HTR-8/SVneo (cell line): ENCODE measurements at places on chromosomes 5 and 9.

- DNase-seq, result no peak
These were observed 48.1 kb downstream of the FNBP1 start for GRCh38 chr9:129994882-129995281.

DNA sequence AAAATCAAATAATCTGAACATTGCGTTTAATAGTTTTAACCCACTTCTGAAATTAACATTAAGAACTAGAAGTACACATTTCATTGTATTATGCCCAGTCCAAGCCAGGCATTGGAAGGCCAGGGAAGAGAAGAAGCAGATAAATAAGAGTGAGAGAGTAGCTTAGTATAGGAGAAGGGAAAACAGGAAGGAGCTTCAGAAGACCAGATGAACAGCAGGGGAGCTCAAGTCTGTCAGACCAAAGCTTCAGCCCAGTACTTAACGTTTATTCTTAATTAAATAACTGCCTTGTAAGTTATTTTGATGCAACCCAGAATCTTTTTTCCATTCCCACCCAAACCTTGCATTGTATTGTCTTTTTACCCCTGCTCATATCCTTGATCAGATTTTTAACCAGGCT is 11.5 kb upstream of the FAM120AOS start:
- no peak for DNase-seq

GRCh38 chr9:130328349-130328801 is 62.8 kb downstream of the HMCN2 start:
- DNase-seq, result no peak

DNA sequence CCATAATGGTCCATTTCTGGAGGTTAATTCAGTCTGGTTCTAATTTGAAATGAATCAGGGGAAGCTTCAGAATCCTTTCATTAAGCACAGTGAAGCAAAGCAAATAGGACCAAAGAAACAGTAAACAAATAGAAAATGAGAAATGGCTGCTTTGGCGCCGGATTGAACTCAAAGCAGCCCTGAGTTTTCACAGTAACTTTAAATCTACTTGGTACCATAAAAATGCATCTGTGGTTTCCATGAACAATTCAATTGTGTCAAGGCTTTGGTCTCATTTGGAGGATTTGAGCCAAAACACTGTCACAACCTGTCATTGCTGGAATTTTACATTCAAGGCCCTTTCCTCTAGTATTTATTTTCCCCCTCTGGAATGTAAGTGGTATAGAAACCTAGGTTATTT is 25.9 kb upstream of the DAPK1 start:
- no peak for DNase-seq

- DNase-seq, result no peak
These were observed 189.9 kb downstream of the ACER2 start for GRCh38 chr9:19598722-19599121.

GRCh38 chr9:107351382-107352045 is 68.4 kb downstream of the RAD23B start:
- DNase-seq, result no peak

DNA sequence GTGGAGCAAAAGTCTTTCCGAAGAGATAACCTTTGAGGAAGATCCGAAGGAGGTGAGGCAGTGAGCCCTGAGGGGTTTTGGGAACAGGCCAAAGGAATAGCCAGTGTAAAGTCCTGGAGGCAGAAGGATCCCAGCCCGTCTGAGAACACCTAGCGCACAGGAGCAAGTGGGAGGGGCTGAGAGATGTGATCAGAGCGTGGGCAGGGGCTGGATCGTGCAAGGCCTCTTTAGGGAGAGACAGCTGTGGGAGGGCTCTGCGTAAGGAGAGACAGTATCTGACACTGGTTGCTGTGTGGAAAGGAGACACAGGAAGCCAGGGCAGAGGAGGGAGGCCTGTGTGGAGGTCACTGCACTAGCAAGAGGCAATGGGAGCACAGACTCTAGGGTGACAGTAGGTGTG is 68.2 kb downstream of the BARX1 start:
- no peak for DNase-seq

DNA sequence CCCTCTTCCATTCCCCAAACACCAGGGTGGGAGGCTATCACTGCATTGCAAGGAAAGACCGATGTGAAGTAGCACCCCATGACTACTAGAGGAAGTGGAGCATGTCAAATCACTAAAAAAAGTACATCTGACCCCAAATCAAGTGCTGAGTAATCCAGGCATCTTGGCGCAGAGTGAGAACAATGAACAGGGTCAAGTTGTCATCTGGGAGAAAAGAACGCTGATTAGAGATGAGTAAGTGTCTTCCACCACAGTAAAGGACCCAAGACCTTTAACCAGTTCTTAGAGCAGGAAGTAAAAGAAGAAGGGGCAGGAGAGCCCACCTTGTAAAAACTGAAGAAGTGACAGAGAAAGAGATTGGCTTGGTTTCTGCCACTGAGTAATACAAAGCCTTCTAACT is 75.0 kb upstream of the RAD23B start:
- no peak for DNase-seq

GRCh38 chr5:80408484-80409366 is 861 bp downstream of the ZFYVE16 start:
- DNase-seq, result peak; percentile 40

- no peak for DNase-seq
These were observed 3.2 kb downstream of the SLC36A1 start for GRCh38 chr5:151450605-151451004.

GRCh38 chr5:167899490-167900070 is 391.9 kb upstream of the WWC1 start:
- DNase-seq, result peak; percentile 29

DNA sequence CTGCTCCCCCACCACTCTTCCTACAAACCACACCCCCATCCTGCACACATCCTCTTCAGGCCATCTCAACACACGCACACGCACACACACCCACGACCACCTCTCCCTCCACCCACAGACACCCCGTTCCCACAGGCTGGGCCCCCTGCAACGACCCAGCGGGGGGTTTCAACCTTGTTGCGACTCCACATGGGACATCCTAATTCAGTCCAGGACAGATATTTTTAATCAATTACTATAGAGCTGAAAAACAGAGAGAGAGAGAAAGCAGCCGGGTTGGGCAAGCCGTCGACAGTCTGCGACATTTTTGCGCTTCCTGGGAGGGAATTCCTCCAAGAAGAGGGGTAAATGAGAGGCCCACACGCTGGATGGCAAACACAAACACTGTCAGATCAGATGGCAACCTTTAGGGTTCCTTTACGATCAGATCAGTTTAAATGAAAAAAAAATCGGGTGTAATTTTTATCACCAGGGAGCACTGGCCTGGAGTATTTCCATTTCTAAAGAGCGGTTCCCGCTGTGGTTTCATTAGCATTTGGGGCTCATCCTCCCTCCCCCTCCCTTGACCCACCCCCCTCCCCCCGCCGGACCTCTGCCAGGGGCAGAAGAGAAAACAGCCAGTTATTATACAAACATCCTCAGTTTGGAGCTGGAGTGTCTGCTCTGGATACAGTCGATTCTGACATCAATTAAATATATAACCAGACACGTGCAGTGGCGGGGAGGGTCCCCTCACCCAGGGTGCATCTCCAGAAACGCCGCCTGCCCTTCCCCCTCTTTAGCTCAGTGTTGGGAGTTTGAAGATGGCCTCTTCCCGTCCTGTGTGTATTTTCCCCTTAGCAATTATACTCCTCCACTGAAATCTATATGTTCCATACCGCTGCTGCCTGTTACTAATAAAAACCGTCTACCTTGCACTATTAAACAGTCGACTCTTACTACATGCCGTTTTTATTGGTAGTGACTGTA is 2.3 kb upstream of the IRX2 start:
- DNase-seq, result no peak

DNA sequence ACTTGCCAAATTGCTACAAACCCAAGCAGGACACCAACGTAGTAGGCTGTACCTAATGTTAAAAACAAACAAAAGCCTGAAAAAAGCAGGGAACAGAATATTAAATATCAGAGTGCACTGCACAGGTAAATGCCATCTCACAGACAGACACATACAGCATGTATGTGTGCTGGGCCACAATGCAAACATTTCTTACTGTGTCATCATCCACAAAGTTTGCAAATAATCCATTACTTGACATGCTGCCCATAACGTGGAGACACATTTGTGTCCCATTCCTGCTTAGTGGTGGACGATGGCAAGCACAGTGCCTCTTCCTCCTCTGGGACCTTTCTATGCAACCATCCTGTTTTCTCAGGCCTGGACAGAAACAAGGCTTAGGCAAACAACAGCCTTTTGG is 44.7 kb downstream of the GOLM1 start:
- DNase-seq, result no peak

- peak; percentile 49 for DNase-seq
These were observed at the start of gene TMEM171 for GRCh38 chr5:73120222-73121118. Gene TMEM171 (plus strand): TSS chr5:73120575. CDS start chr5:73123374, 2,799 bp downstream.

- DNase-seq, result no peak
These were observed 13.2 kb downstream of the TTC39B start for GRCh38 chr9:15293804-15294316.

DNA sequence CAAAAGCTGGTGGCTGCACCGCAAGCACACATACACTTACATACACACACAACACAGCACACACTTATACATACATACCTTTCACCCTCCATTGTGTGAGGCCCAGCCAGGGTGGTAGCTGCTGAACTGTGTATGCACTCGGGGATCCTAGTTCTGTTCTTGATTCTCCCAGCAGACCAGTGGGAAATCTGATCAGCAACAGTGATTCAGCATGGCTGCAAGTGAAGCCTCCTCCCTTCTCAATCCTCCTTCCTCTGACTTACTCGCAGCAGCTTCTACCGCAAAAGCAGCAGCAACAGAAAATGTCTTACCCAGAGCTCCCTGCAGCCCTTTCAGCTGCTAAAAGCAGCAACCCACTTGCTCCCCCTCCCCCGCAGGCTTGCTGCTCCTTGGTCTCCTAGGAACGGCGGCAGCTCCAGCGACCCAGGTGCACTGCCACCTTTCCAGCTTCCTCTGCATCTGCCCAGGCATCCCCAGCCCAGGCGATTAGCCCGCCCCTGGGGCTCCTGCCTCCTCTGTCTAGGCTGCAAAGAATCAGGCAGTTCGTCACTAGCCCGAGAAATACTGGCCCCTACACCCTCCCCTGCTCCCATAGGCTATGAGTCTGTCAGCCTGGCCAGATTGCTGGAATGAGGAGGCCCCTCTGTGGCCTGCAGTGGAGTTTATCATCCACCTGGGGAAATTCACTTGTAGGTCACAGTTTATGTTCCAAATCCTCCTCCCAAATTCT is at the start of gene KLHL3:
Gene KLHL3 (minus strand): TSS at position 535 of the 730 bp plus-strand sequence. CDS start 443 bp downstream, at position 92.
- DNase-seq, result peak; percentile 42

DNA sequence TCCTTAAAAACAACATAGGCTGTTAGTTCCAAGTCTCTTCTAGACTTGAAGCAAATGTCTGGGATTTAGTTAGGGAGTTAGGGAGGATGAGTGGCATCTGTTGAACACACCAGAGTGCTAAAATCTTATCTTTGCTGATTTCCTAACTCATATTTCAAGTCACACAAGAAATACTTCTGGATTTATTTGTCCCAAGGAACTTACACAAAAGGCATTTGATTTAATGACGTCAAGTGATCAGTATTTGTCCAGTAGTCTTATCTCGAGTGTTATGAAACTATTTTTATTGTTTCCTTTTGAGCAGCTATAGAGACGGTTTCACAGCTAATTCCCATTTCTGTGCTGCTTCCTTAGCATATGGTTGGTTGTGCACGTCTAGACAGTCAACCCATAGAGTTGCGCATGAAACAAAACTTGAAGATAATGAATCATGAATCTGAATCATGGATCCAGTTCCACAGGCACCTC is 140.5 kb upstream of the TUT7 start:
- DNase-seq, result peak; percentile 17

- DNase-seq, result no peak
These were observed 482 bp downstream of the CD14 start for GRCh38 chr5:140632366-140633020.

- DNase-seq, result no peak
These were observed 4.8 kb upstream of the KCNMB1 start for GRCh38 chr5:170393958-170394357.

GRCh38 chr9:95741631-95742030 is 133.9 kb upstream of the ERCC6L2 start:
- DNase-seq, result no peak

- no peak for DNase-seq
These were observed 3.1 kb upstream of the DBH start for GRCh38 chr9:133632806-133633680.

DNA sequence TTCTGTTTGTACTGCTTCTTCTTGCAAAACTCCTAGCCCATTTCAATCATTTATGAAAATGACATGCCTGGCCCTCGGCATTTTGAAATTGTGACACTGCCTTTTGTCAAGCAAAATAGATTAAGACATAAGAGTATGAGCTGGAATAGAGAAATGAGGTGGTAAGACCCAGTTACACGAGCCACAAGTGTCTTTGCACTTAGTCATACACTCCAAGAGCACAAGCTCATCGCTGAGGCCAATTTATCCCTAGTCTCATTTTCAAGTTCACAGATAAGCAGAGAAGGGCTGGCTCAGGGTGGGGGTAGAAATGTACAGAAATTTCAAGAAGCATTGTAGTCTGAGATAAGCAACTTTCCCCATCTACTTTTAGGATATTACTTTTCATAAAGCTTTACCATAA is 40.6 kb upstream of the MAP1B start:
- peak; percentile 57 for DNase-seq

- DNase-seq, result peak; percentile 34
These were observed 154.6 kb downstream of the SYK start for GRCh38 chr9:90956026-90956810.

- DNase-seq, result no peak
These were observed 463.2 kb downstream of the MAT2B start for GRCh38 chr5:163968651-163969050.

DNA sequence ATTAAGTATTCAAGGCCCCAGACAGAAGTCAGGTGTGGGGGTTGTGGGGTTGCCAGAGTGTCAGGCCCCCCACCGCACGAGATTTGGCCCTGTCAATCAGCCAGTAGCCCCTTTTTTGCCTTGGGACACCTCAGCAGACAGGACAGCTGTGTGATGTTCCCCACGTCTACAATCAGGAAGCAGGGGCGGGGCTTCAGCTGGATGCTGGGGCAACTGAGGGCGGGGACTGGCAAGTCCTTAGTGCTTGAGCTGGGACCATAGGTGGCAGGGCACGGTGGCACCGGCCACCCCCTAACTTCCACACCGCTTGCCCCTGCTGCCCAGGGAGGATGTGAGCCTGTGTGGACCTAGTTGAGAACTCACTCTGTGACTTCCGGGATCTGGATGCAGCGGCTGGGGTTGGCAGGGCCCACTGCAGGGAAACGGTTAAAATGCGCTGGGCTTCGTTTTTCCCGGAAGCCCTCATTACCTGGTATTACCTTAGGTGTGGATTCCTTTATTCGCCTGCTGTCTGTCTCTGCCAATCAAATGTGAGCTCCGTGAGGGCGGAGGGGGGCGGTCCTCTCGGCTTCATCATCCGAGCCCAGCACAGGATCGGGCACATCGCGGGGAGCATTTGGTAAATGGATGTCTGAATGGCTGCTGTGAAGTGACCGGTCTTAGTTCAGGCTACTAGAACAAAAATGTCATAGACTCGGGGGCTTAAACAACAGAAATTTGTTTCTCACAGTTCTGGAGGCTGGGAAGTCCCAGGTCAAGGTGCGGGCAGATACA is 7.5 kb upstream of the GTF3C5 start:
- no peak for DNase-seq

GRCh38 chr5:9156282-9156681 is 389.6 kb downstream of the SEMA5A start:
- DNase-seq, result peak; percentile 57

DNA sequence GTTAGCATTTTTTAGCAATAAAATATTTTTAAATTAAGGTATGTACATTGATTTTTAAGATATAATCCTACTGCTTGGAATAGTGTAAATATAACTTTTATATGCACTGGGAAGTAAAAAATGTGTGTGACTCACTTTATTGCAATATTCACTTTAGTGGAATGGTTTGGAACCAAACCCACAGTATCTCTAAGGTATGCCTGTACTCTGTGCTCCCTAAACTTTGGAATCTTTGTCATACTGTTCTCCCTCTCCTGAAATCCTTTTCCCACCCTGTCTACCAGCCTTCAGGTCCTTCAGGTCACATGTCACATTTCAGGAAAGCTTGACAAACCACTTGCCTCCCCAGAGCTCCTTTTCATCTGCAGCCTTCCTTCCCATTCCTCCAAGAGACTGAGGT is 308.7 kb downstream of the SPOCK1 start:
- DNase-seq, result no peak
